Astrocyte (in vitro differentiated cells and primary cell): ENCODE measurements at places on chromosomes 7 and 10. TPM values are rescaled to one million over a fixed set of nuclear protein-coding genes. Genes with fewer than 3 reads are reported as not detected.

The TRIL gene
- 0.45 and 0.72 TPM in 2 replicates for total RNA-seq

The MMP21 gene
- total RNA-seq = not detected in 2 replicates

DNA sequence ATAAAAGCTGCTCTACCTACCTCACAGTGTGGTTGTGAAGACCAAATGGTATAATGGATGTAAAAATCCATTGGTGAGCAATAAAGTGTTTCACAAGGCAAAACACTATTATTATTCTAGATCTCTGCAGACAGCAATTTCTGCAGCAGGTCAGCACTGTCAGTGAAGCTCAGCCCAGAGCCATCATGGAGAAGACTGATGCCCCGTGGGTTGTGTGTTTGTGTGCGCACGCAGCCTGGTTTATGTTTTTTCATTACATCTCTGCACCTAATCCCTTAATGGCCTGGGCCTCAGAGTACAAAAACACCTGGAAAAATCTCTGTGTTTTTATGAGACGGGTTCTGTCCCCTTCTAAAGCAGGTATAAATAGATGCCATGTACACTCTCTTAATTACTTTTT lies 64.2 kb downstream of the PARP12 start:
- DNase-seq = no peak

DNA sequence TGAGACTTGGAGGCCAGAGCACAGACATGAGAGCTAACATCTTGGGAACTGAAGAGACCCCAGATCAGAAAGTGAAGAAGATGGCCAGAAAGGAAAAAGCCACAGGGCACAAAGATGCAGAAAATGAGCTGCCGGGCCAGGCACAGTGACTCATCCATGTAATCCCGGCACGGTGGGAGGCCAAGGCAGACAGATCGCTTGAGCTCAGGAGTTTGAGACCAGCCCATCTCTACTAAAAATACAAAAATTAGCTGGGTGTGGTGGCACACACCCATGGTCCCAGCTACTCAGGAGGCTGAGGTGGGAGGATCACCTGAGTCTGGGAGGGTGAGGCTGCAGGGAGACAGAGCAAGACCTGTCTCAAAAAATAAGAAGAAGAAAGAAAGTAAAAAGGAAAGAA lies 81.4 kb upstream of the MGMT start:
- no peak for DNase-seq

- no peak for DNase-seq
These were observed 704.9 kb upstream of the AUTS2 start for GRCh38 chr7:68893411-68893810.

DNA sequence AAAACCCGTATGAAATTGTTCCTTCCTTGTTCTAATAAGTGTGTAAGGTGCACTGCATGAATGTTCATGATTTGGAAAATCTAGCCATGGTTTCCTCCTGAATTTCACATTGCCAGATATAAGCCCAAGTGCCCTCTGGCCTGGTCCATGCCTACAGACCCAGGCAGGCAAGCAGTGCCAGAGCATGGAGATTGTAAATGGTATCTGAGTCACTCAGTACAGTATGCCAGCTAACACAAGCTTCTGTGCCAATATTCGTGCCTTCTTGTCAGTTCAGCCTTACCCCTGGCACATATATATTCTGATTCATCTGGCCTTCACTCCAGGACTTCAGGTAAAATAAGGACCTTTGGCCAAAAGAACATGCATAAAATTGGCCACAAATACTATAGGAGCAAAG lies 38.4 kb upstream of the PDE1C start:
- no peak for DNase-seq

The COL13A1 gene
- 0.65 and 0.86 TPM in 2 replicates for total RNA-seq

The ASB15 gene
- total RNA-seq = not detected in 2 replicates

DNA sequence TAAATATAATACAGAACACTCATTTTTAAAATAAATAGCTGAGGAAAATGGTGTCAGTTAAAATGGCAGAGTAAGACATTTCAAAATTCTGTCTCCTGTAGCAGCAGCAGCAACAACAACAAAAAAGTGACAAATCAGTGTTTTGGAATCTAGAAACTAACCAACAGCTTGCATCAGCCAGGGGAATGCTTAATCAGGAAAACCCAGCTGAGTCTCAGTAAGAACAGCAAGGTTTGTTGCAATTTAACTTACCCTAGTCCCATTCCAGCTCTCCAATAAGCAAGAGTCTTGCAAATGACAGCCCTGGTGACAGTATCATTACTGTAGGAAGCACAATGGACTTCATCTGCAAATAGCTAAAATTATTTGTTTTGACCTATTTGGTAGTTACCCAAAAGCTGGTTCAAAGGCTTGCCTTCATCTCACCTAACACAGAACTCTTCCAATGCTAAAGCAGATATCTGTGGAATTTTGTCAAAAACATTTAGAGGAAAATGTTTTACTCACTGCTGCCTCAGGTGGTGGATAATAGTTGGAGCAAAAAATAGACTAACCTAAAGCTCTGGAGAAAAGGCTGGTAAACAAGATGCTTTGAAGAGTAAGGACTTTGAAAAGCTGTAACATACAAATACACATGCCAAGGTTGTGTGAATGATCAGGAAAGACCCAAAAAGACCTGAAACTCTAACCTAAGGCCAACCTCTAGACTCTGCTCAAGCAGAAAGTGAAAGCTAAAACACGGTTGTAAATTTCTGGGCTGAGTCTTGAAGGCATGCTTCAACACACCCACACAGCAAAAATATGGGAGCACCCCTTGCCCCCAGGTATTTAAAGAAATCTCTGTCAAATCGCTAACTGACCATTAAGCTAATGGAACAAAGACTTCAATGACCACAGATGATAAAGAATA lies 9.9 kb upstream of the ARHGAP22 start:
- DNase-seq = peak; percentile 36

- DNase-seq = no peak
These were observed 387.0 kb upstream of the NRP1 start for GRCh38 chr10:33721509-33721908.

DNA sequence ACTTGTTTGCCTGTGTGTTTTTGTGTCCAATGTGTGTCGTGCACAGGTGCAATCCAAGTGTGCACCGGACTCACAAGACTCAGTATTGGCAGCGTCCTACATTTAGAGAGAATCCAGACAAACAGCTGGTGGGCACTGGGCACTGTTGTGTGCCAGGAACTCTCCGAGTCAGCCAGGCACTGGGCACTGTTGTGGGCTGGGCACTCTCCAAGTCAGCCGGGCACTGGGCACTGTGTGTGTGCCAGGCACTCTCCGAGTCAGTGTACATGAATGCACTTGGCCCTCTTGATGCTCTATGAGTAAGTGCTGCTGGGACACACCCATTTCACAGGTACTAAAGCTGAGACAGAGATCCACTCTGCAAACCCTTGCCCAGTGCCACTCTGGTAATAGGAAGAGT lies 303.5 kb downstream of the PTPRN2 start:
- no peak for DNase-seq

The PLCE1 gene
- 0.58 and 0.84 TPM in 2 replicates for total RNA-seq

DNA sequence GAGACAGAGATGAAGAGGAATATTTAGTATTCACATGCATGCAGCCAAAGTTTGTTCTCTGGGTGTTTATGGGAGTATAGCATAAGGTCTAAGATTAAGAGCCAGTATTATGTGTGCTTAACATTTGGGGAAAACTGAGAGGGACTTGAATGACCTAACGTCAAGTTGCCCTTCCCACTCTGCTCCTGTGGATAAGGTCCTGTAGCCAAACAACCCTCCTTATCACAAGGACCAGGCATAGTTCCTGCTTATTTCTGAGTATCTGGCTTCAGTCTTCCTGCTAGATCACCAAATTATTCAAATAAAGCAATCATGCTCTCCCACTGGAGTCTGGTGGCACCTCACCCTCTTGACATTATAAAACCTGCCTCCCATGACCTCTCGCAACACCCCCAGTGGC lies 137.9 kb upstream of the SEMA3E start:
- DNase-seq = no peak

GRCh38 chr10:49647985-49648795 lies 31.3 kb upstream of the C10orf53 start:
- DNase-seq = no peak

The ABCB4 gene
- 0.36 and 0.48 TPM in 2 replicates for total RNA-seq

DNA sequence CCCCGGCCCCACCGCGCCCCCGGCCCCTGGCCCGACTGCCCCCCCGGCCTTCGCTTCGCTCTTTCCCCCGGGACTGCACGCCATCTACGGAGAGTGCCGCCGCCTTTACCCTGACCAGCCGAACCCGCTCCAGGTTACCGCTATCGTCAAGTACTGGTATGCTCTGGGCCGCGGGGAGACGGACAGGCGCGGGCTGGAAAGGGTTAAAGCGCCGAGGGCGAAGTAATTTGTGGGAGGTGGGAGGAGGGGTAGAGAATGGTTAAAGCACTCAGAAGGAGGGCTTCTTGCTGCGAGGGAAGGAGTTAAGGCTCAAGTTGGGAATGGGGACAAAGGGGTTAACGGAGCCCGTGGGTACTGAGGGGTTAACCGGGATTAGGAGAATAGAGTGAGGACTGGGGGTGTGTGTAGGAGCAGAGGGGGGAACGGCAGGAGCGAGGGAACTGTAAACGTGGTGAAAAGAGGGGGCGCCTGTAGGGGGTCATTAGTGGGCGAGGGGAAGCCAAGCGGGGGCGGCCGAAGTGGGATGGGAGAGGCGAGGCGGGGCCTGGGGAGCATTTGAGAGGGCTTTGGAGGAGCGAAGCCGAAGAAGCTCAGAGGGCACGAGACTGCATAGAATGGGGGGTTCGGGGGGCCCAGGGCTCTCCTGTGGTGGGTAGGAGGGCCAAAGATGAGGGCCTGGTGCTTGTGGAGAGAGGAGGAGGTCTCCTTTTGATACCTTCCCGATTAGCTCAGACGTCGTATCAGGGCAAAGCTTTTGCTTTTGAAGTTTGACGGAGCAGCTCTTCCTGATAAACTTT lies 605 bp downstream of the SUFU start:
- no peak for DNase-seq

The PLEKHS1 gene
- not detected in 2 replicates for total RNA-seq

The IGF2BP3 gene
- 69.9 and 79.5 TPM in 2 replicates for total RNA-seq

The ANK3 gene
- total RNA-seq = 15.5 and 21.1 TPM in 2 replicates

DNA sequence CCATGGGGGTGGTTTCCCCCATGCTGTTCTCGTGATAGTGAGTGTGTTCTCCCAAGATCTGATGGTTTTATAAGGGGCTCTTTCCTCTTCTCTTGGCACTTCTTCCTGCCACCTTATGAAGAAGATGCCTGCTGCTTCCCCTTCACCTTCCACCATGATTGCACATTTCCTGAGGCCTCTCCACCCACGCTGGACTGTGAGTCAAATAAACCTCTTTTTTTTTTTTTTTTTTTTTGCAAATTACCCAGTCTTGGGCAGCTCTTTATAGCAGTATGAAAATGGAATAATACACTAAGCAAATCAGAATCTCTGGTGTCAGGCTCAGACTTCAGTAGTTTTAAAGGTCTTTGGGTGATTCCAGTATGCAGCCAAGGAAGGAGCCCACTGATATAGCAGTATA lies 28.2 kb downstream of the TAS2R41 start:
- no peak for DNase-seq

GRCh38 chr7:8585591-8585990 lies 152.2 kb downstream of the NXPH1 start:
- DNase-seq = no peak

DNA sequence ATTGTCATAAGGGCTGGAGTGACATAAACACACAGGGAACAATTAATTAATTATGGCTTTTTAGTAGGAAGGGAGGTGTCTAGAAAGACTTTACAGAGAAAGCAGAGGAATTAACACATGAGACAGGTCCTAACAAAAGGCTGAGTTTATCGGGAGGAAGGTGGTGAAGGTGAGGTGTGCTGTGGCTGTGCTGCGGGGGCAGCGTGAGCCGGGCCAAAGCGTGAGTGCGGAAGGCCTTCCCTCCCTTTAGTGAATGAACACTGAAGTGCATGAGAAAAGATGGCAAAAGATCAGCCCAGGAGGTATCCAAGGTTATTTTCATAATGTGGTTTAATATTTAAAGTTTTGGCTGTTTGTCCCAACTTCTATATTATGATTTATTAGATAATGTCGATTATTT lies 243.4 kb upstream of the PLXNA4 start:
- DNase-seq = no peak

DNA sequence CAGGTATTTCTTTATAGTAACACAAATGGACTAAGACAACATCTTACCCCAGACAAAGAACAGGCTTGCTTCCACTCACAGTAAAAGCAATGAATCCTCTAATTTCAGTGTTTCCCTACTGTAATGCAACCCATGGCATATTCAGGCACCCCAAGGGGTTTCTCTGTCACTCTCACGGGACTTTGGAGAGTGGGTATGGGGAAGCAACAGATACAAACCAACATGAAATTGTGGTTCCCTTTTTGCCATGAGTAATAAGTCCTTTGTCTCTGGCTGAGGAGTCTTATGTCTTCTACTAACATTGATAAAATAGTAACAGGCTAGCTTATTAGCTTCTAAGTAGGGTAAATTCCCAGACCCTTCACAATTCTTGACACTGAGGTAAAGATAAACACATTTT lies 51.4 kb upstream of the AOAH start:
- no peak for DNase-seq

GRCh38 chr7:104861729-104862390 lies 152.1 kb upstream of the KMT2E start:
- DNase-seq = no peak

GRCh38 chr7:111089822-111090426 lies 1.0 kb upstream of the LRRN3 start:
- DNase-seq = no peak

DNA sequence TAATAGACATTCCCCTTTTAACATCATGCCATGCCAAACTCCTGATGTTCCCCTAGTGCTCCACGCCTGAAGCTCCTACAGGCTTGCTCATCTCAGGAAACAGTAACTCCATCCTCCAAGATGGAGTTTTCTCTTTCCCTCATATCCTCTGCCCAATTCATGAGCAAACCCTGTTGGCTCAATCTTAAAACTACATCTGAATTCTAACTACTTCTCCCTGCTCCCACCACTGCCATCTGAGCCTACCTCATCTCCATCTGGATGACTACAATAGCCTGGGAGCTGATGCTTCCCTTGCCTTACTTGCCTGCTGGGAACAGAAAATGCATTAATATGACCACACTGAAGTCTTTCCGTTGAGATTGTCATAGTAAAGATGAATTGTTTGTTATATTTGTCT lies 271.7 kb upstream of the MKLN1 start:
- DNase-seq = no peak

The LRRD1 gene
- 0.27 TPM in 1 of 2 replicates, not detected in the other for total RNA-seq

- no peak for DNase-seq
These were observed 74.4 kb downstream of the TPK1 start for GRCh38 chr7:144761493-144761892.

DNA sequence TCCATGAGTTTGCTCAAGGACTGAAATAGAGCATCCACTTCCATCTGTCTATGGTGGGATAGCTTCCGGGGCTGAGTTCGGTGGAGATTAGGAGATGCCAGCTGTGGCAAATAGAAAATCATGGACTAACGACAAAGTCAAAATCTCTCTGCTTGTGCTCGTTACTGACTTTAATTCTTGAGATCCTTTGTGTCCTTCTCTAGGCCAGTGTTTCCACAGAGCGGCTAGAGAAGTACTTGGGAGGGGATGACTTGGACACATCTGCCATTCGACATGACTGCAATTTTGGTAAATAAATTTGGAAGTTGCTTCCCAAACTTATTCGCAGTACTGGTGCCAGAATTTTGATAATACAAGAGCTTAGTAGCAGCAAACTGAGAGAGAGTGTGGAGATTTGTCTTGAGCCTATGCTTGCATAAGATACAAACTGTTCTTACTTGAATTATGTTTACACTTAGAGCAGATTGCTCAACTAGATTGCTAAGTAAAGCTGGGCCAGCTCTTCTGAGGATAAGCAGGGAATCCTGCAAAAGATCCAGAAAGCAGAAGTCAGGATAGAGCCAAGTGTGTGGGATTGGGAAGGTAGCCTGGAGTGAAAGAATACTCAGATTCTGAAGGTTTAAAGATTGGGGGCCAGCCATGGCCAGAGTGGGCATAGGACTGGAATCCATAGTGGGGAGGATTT lies 27.6 kb downstream of the ABCC2 start:
- DNase-seq = no peak
